Stimulated activated CD8-positive, alpha-beta memory T cell treated with anti-CD3 and anti-CD28 coated beads, Interleukin-4, amount 100 ng/mL, for 1 hour (primary cell): ENCODE measurements at places on chromosomes 3 and 15.

DNA sequence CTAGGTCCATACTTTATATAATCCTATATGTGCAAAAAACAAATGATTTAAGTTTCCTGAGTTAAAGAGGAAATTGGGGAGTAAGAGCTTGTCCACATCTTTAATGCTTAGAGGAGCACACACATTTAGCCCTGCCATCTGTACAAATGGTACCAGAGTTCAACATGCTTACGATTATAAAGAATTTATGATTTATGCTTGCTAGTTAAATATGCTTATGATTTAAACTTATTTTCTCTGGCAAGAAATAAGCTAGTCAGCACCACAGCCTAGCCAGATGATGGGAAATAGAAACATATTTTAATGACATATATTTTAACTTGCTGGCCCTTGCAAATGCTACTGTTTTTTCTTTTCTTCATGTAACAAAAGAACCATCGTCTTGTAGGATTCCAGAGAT is 48.3 kb downstream of the EIF4E3 start:
- DNase-seq, result no peak

- DNase-seq, result no peak
These were observed 198.0 kb downstream of the ALCAM start for GRCh38 chr3:105564546-105565288.

- peak; percentile 1 for DNase-seq
These were observed at the start of gene THSD4 for GRCh38 chr15:71114887-71115566. THSD4 (plus strand) TSS chr15:71115471.

- no peak for DNase-seq
These were observed 392.7 kb upstream of the TBL1XR1 start for GRCh38 chr3:177589911-177590381.

DNA sequence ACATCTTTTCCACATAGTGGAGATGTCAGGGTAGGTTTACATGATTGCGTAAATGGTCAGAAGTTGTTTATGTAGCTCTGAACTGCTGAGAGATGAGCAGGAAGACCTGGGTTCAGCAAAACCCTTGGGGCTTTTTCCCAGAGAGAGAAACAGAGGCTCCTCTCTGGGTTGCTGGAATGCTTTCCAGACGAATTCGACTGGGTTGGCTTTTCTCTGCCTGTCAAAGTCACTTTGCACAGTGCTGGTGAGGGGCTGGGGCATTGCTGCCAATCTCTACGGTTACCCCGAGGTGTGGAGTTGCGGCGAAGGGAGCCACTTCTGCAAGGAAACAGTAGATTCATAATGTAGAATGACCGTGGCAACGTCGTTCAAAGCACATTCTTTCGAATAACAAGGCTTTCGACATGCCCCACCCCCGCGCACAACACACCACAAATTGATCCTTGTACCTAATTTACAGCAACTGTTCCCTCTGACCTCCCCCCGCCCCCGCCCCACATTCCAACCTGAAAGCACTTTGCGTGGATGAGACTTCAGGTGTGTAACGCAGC is 950 bp upstream of the CNTN4 start:
- DNase-seq, result no peak

DNA sequence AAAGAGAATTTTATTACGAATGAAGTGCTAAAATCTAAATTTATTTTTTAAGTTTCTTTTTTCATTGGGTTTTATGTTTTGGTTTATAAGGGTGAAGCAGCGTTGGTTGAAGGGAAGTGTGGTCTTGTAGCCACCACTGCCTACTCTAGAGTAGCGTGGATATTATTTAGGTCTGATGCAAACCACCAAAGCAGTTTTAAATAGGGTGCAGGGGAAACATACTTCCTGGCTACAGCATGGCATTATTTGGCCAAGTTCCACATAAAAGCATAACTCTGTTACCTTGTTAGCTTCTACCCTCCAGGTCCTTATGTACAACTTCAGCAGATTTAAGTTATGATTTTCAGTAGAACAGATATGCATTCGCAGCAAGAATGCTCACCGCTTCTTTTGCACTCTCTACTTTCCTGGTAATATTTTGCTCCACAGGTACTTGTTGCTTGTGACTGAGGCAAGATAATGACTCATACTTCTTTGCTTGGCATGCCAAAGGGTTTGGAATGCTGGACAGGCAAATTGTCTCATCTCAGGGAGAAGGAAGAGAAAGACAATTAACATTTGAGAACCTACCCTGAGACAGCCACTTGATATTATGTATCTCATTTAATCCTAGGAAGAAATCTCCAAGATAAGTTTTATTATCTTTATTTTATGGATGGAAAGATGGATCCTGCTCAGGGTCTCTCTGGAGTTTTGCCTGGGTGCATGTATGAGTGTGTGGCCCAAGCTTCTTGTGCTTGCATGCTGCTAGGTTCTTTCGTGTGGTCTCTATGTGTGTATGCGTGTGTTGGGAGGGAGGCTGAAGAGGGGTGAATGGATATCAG is 5.4 kb downstream of the TGFBR2 start:
- no peak for DNase-seq

DNA sequence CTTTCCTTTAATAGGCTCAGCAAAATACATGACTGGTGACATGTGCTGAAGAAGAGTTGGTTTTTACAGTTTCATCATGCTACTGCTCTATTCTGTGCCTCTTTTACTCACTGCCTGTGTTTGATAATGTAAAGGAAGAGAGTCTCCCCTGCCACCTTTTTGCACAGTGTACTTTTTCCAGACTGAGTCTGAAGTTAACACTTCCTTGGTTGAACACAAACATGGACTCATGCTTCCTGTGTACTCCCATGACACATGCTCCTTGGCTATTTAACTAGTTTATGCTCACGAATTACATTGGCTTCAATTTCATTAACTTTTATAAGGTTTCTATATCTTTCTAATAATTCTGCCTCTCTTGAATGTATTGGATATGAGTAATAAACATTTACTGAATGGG is 396.1 kb downstream of the VGLL3 start:
- no peak for DNase-seq

DNA sequence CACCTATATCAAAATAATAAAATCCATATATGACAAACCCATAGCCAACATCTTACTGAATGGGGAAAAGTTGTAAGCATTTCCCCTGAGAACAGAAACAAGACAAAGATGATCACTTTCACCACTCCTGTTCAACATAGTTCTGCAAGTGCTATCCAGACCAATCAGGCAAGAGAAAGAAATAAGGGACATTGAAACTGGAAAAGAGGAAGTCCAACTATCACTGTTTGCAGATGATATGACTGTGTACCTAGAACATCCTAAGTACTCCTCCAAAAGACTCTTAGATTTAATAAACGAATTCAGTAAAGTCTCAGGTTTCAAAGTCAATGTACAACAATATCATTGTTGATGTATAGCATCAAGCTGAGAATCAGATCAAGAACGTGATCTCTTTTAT is 35.6 kb upstream of the FGF7 start:
- no peak for DNase-seq

DNA sequence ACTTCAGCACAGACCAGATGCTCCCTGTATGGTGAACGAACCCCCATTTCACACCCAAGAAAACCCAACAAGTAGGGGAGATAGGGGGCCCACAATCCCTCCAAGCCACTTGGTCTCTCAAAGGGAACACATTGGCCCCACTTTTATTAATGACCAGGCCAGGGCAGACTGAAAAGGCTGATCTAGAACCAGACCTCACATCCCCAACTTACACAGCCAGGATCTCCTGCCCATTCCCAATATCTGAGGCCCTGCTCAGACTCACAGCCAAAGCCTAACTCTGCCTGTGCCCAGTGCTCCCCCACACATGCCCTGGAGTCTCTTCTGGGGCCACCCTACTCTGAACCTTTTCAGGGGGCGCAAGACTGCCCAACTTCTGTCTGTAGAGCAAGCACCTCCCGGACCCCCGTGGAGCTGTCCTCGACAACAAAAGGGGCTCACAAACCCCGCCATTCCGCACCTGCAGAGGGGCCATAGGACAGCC is 1.8 kb downstream of the PLXNB1 start:
- no peak for DNase-seq

GRCh38 chr15:74405823-74406222 is 27.9 kb downstream of the SEMA7A start:
- no peak for DNase-seq

DNA sequence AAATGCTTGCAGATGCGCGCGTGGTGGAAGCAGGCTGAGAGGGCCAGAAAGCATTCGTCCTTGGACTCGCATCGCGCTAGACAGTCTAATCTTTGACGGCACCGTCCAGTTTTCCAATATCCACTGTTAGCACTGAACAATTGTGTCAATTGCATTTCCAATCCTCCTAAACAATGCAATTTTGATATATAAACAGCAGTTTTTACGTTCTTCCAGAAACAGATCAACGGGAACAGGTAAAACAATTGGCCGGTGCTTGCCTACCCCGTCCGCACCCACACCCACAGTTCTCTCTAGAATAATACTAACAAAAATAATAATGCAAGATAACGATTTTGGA is 17.2 kb downstream of the CPN2 start:
- no peak for DNase-seq

GRCh38 chr15:82663186-82663600 is 16.0 kb upstream of the CPEB1 start:
- DNase-seq, result no peak

DNA sequence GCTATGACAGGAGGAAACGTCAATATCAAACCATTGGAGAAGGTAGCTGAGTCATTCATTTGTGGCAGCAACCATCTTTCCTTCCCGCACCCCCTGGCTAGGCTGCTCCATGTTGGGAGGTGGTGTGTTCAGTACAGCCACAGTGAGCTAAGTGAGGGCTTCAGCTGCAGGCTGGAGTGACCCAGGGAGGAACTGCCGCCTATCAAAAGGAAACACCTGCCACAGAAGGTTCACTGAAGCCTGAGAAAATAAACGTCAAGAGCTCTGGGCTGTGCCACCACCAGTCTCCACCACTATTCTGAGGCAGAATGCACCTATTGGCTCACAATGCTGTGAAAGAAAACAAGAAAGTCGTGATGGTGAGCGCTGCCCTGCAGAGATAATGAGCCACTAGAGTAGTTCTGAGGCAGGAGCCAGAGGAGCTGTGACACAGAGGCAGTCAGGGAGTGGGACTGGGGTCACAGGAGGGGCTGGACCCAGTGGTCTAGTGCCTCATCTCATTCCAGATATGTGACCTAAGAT is 34.8 kb upstream of the CD47 start:
- DNase-seq, result peak; percentile 33

- no peak for DNase-seq
These were observed 25.9 kb upstream of the AKAP13 start for GRCh38 chr15:85354461-85354860.

GRCh38 chr3:31610700-31611275 is 78.1 kb downstream of the STT3B start:
- DNase-seq, result no peak

GRCh38 chr15:69602921-69603320 is 150.3 kb downstream of the RPLP1 start:
- no peak for DNase-seq

DNA sequence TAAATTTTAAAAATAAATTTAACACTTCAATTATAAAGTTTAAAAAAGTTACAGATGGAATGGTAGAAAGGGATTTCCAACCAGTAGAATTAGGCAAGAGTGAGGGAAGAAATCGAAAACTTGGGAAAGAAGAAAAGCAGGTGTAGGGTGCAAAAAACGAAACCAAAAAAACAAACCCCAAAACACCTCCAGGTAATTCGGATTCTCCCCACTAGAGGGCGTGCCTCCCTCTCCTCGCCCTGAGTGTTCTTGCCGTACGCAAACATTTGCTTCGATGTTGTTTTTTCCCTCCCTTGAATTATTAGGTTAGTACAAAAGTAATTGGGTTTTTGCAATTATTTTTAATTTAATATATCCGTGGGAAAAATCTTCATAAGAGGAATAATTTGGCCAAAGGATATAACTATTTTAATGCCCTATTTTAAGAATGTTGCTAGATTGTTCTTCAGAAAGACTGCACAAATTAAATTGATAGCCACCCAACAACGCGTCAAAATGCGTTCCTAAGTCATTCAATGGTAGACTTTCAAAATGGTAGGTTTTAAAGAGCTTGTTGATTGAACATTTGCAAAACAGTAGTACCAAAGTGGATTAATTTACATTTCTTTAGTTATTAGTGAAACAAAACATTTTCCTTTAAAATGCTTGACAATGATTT is 63.7 kb downstream of the SLC30A4 start:
- peak; percentile 70 for DNase-seq

DNA sequence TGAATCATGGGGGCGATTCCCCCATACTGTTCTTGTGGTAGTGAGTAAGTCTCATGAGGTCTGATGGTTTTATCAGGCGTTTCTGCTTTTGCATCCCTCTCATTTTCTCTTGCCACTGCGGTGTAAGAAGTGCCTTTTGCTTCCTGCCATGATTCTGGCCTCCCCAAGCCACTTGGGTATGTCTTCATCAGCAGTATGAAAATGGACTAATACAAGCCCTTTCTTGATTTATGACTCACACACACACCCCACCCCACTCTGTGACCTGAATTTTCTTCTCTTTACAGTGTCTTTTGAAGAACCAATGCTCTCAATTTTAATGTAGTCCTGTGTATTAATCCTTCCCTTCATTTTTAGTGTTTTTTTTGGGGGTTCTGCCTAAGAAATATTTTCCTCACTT is 244.8 kb downstream of the PLCL2 start:
- DNase-seq, result no peak

DNA sequence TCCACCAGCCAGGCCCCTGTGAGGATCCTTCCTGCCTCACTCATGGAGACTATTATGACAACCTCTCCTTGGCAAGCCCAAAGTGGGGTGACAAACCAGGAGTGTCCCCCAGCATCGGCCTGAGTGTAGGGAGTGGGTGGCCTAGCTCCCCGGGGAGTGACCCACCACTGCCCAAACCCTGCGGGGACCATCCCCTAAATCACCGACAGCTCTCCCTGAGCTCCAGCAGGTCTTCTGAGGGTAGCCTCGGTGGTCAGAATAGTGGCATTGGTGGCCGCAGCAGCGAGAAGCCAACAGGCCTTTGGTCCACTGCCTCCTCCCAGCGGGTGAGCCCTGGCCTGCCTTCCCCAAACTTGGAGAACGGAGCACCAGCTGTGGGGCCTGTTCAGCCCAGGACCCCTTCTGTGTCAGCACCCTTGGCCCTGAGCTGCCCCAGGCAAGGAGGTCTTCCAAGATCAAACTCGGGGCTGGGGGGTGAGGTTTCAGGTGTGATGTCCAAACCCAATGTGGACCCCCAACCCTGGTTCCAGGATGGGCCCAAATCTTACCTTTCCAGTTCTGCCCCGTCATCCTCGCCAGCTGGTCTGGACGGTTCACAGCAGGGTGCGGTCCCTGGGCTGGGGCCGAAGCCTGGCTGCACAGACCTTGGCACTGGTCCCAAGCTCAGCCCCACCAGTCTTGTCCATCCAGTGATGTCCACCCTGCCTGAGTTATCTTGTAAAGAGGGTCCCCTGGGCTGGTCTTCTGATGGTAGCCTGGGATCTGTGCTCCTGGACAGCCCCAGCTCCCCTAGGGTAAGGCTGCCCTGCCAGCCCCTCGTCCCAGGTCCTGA is 1.0 kb downstream of the LIMD1 start:
- DNase-seq, result no peak
